NCI-H446 (cell line): ENCODE measurements at places on chromosomes 2 and 18.

DNA sequence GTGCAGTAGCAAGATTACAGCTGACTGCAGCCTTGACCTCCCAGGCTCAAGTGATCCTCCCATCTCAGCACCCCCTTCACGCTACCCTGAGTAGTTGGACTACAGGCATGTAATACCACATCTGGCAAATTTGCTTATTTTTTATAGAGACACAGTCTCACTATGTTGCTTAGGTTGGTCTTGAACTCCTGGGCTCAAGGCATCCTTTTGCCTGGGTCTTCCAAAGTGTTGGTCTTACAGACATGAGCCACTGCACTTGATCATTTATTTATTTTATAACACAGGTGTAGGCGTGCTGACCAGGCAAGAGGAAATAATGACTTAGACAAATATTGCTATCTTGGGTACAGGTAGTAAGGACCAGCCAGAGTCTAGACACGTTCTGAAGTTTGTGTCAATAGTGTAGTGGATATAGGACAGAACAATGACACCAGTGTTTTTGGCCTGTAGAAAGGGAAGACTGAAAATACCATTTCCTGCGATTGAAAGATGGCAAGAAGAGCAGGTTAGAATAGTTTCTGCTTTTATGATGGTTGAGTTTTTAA is 71.0 kb upstream of the THUMPD2 start:
- DNase-seq = no peak

DNA sequence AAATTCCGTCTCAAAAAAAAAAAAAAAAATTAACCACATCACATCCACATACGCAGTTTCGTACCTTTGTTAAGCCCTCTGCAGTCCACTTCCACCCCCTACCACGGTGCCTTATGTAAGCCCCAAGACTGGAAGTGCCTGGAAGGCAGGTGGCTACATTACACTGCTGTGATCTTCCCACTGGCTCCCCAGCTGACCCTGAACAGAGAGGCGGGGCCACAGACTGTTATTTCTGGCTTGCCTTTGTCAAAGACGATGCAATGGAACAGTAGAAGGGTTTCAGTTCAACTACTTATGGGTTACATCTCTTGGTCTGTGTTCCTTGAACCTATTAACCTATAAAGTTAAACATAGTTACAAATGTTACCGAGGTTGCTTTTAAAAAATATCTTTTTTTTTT is 15.7 kb upstream of the COX7A2L start:
- DNase-seq = no peak

DNA sequence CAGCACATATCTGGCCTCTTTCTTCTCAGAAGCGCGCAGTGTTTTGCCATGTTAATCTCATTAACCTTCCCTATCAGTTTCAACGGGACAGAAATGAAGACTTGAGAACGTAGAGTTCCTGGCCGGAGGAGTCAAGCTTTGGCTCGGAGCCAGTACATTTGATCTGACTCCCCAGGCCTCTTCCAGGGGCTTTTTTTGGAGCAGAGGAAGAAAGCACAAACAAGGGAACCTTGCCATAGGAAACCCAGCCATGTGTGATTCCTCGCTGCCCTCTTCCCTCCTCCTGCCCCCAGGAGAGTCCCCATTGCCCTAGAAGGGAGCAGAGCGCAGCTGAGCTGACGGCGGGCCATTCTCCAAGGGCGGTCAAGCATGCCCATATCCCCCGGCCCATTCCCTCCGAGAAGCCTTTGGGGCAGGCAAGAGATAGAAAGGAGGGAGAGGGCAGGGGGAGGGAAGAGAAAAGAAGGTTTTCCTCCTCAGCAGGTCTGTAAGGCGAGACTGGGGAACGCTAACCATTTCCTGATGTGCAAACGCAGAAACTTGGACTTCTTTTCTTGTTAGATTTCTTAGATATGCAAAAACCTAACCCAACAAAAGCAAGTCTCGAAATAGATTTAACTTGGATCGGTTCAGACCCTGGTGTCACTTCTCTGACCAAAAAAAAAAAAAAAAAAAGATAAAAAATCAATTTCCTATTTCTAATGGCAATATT is 63.7 kb upstream of the POU3F3 start:
- no peak for DNase-seq

DNA sequence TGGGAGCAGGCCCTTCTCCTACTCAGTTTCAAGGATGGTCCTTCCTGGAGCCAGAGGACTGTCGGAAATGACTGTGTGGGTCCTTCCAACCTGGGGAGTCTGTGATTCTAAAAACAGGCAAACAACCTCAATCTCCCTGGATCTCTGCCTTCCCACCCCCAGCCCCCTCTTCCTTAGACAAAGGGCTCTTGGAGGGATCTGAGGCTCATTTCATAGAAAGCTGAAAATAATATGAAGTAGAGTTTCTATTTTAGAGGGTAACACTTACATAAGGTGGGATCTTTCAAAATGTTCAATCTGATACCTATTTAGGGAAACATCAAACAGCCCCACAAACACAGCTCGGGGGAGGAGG is 69.4 kb downstream of the RHOB start:
- DNase-seq = no peak

DNA sequence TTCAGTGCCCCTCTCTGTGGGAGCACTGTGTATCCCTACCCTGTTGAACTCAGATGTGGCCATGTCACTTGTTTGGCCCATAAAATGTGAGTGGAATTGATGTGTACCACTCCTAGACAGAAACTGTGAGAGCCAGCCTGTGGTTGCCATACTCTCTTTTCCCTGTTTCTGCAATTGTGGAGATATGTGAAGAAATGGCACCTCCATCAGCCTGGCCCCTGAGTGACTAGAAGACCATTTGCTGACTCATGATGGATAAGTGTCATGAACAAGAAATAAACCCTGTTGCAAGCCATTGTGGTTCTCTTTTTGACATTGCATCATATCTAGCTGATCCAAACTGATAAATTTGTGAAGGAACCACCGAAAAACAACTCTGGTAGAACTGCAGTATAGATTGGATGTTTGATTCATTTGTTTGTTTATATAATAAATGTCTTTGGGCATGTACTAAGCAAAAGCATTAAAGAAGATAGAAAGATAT is 214.5 kb upstream of the FBXO11 start:
- DNase-seq = no peak

DNA sequence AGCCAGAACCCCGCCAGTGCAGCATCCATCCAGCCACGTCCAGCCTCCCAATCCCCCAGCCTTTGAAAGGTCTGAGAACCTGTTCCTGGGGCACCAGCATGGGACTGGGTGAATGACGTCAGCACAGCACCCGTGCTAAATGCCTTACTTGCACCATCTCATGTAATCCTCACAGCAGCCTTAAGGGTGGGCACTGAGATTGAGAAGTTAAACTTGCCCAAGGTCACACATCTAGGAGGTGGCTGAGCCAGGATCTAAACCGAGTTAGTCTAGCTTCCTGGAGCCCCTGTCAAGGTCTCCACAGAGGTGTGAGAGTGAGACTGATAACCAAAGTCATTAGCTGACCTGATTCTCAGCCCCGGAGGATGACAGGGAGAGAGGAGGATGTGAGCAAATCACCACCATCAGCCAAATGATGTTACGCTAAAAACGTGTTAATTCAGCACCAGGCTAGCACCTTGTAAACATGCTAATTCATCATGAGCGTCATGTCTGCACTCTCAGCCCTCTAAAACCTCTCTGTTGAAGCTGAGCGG is 4.6 kb downstream of the CD8A start:
- no peak for DNase-seq

DNA sequence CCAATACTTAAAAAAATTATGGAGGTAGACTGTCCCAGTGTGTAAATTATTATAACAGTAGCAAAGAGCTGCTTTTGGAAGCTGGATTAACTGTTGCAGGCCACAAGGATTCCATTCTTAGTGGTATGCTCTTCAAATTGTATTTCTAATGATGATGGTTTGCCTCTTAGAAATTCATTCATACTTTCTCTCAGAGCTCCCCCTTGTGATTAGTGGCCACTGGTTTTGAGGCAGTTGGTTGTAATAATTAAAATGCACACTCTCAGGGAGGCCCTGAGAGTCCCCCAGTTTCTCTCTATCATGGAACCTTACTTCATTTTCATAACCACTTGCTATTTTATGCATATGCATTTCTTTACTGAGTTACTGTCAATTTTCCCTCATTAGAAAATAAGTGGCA is 122.5 kb downstream of the PLA2R1 start:
- no peak for DNase-seq

DNA sequence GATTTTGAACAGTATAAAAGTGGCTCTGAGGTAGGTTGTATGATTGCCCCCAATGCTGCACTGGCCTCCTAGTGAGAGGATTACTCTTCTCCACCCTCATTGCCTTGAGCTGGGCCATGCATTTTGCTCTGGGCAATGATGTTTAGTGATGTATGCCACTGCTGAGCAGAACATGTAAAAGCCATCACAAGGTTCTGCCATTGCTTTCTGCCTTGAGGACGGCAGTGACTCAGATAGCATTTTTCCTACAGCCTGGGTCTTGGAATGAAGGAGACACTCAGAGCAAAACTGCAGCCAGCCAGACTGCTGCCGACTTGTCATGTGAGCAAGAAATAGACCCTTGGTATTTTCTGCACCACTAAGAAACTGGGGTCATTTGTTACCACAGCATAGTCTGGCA is 27.6 kb downstream of the GPATCH11 start:
- DNase-seq = no peak

GRCh38 chr2:203549406-203549805 is 14.3 kb upstream of the RAPH1 start:
- DNase-seq = no peak

DNA sequence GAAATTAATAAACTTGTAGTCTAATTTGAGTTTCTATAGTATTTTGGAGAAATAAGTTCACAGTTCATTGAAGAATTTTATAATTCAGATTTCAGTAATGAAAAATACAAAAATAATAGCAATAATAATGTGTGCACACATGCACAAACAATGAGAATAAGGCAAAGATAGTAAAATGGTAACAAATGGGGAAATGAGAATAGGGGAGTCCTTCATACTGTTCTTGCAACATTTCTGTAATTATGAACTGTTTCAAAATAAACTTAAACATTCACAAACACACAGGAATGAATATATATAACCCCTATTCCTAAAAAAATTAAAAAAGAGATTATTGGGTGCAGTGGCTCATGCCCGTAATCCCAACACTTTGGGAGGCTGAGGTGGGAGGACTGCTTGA is 63.9 kb downstream of the SPRED2 start:
- DNase-seq = no peak
